Activated gamma-delta T cell (primary cell): ENCODE measurements at places on chromosomes 7 and 10.

DNA sequence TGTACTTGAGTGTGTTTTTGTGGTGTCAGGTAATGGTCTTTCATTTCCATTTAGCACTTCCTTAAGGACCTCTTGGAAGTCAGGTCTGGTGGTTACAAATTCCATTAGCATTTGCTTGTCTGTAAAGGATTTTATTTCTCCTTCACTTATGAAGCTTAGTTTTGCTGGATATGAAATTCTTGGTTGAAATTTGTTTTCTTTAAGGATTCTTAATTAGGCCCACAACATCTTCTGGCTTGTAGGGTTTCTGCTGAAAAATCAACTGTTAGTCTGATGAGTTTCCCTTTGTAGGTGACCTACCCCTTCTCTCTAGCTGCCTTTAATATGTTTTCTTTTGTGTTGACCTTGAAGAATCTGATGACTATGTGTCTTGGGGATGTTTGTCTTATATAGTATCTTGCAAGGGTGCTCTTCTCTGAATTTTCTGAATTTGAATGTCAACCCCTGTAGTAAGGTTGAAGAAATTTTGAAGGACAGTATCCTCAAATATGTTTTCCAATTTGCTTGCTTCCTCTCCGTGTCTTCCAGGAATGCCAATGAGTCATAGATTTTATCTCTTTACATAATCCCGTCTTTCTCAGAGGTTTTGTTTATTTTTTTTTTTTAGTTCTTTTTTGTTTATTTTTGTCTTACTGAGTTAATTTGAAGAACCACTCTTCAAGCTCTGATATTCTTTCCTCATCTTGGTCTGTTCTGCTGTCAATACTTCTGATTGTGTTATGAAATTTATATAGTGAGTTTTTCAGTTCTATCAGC, 70.2 kb downstream of the SLC39A12 start:
- DNase-seq = no peak

- no peak for DNase-seq
Observed at GRCh38 chr10:48336978-48337599, 30.6 kb downstream of the MAPK8 start.

GRCh38 chr7:25216837-25217236, 11.4 kb downstream of the NPVF start:
- DNase-seq = no peak

DNA sequence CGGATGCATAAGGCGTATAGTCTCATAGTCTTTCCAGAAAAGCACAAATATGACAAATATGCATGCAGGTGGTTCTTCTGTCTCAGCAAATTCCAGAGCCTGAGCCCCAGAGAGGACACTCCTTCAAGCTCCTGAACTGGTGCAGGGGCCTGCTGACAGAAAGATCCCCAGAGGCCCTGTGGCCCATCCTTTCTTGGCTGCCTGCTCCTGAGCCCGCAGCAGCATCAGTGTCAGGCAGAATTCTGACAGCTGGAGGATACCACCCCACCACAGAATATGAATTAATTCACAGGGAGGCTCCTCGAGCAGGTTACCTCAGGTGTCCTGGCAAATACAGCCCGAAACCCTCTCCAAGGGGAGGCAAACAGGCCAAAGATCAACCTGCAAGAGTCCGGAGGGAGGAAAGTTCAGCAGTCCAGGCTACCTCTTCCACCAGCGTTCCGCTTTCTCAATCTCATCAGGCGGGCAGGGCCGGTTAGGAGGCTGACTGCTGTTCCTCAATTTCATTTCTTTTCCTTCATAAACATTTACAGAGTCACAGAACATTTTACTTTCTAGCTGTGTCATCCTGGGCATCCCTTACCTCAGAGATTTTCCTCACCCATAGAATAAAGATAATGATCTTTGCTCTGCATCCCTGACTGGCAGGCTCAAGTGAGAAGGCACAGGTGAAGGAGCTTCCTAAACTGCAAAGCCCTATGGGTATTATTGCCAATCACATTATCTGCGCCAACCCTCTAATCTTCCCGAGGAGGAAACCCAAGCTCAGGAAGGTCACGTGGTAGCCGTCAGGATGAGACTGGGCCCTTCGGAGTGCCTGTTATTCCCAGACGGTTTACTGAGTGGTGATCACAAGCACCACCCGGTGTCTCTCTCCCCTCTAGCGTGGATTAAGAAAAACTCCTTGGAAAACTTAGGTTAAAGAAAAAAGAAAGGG, 1.4 kb downstream of the DNAJB12 start:
- no peak for DNase-seq

- no peak for DNase-seq
Observed at GRCh38 chr7:22329816-22330524, 27.0 kb downstream of the RAPGEF5 start.
